ENCODE measurements at places on chromosomes 4 and X. TPM values are rescaled to one million over a fixed set of nuclear protein-coding genes. Genes with fewer than 3 reads are reported as not detected.

DNA sequence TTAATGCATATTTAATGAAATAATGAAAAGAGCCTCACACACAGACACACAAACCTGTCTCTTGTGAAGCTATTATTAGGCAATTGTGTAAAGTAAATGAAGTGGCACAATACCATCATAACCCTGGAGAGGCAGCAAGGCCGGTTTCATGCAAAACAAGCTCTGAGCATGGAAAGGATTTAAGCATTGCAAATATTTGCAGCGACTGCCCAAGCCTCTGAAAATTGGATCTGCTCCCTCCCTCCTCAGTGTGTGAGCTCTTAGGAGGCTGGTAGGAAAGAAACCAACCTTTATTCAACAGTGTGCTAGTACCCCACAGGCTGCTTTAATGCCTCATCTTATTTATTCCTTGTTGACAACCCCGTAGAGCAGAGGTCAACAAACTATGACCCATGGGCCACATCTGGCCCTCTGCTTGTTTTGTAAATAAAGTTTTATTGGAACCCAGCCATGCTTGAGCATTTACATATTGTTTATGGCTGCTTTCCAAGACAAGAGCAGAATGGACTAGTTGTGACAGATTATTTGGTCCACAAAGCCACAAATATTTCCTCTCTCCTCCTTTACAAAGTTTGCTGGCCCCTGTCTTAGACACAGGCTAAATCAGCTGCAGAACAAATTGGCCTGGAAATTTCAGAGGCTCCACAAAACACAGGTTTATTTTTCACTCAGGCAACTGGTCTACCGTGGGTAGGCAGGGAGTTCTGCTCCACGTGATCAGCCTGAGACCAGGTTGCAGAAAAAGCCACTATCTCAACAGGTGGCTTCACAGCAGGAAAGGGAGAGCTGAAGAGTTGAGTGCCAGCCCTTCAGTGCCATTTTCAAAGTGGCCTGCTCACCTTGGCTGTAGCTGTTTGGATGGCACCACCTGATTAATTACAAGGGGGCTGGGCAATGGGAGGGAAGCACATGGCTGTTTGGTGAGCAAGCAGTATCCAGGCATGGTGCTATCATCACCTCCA, 16.8 kb downstream of the RS1 start:
- DNase-seq = no peak

DNA sequence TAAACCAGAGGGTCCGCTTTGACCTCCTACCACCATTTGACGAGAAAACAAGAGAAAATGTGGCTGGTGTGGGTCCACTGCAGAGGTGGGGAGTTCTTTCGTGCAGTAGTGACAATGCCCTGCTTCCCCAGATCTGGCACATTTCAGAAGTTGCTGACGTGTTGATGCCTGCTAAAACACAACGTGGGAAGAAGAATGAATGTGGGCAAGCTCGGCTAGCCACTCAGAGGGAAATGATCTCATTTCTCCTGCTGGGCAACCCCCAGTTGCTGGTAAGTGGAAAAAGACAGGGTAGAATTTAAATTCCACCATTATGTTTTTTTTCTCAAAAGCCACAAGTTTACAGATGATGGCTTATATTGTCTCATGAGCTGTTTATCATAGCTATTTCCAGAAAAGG, 77.9 kb downstream of the LUZP4 start:
- DNase-seq = no peak

DNA sequence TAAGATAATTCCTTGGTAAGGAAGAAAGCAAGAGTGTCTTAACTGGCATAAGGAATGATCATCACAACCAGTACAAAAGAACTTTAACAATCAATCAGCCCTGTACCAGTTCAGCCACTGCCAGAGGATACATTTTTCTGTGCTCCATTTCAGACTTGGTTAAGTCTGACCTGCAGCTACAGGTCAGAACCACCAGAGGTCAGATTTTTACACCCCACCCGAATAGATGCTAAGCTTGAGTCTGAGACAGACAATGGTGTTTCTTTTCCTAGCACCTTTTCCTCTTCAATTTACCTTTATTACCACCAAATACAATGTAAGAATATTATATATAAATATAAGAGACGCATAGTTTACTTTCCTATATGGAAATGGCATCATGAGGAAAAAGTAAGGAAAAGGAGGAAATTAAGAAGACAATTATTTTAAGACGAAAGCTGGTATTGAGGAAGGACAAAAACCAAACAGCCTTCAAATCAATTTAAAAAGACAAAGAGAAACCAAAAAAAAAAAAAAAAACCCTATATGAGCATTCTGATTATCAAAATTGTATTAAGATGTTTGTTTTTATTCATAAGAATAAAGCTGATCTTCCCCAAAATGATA, 215.3 kb upstream of the TTC29 start:
- no peak for DNase-seq

GRCh38 chr4:149164282-149164681, 651.4 kb downstream of the IQCM start:
- DNase-seq = no peak

- no peak for DNase-seq
Observed at GRCh38 chrX:78665342-78665741, 6.2 kb upstream of the RTL3 start.

- no peak for DNase-seq
Observed at GRCh38 chrX:150587585-150588503, 19.4 kb downstream of the MTM1 start.

GRCh38 chr4:143207555-143207954, 22.8 kb downstream of the USP38 start:
- DNase-seq = no peak

DNA sequence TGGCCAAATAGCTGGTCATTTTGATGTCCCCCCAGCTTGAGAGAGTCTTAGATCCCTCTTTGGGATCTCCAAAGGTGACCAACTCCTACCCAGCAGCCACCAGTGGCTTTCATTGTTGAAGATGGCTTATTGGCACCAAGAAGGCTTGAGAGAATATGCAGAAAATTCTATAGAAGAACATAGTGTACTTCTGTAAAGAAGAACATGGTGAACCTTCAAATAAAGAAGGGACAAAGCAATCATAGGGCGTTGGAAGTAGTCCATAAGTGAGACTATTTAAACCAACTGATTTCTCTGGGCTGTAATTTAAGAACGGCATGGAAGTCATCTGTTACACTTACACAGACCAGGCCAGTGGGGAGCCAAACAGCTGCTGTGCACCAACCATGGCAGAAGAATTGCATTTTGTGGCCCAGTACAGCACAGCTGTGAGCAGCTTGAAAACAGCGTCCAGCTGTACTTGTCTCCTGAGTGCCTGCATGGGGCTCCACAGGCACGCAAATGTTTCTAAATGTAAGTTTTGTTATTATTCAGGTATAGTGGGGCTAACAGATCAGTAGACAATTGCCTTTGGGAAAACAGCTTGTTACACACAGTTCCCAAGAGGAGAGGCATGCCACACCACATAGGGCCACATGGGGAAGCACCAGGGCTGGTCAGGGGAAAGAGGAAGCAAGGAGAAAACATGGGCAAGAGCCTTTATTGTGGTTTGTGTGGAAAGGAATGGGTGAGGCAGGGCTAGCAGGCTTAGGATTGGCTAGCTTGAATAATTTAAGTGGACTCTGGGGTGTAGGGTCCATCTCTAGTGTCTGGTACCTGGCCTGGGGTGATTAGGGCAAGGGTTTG, 125.0 kb downstream of the ARHGAP6 start:
- DNase-seq = peak; percentile 42

DNA sequence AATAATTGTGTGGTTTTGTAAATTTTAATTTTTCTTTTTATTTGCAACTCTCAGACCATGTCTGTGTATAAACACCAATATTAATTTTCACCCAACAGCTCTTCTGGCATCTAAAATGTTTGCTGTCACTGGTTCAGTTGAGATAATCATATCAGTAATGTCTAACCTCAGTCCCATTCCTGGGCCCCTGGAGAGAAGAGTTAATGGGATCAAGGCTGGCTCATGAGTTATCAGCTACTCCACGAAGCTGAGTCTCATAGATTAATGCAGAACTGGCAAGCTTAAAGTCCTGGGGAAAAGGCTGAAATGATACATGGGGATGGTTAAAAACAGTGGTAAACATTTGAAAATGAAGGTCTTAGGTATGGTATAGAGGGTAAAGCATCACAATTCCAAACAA, 28.4 kb upstream of the TSPAN5 start:
- DNase-seq = no peak

GRCh38 chrX:1172496-1172895, 40.0 kb downstream of the CRLF2 start:
- no peak for DNase-seq

GRCh38 chr4:71290476-71290875, 48.3 kb upstream of the SLC4A4 start:
- no peak for DNase-seq

- peak; percentile 64 for DNase-seq
Observed at GRCh38 chrX:130082244-130083106, 27.8 kb downstream of the ELF4 start.

GRCh38 chr4:174674305-174674840, 152.1 kb upstream of the HPGD start:
- no peak for DNase-seq

DNA sequence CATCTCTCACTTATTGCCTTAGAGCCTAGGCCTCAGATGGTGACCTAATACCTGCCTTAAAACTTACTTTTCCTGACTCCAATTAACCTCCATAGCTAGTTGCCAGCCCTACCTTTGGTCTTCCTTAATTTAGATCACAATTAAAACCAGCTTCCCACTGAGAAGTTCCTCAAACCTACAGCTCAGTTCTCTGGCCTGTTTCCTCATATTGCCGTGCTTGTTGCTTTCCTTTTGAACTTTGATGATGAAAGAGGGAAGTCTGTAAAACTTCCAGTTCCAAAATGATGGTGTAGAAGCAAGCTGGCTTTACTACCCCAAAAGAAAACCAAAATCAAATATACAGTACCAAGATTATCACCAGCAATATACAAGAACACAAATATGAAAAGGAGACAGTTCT, 28.9 kb upstream of the CAMK2D start:
- no peak for DNase-seq

DNA sequence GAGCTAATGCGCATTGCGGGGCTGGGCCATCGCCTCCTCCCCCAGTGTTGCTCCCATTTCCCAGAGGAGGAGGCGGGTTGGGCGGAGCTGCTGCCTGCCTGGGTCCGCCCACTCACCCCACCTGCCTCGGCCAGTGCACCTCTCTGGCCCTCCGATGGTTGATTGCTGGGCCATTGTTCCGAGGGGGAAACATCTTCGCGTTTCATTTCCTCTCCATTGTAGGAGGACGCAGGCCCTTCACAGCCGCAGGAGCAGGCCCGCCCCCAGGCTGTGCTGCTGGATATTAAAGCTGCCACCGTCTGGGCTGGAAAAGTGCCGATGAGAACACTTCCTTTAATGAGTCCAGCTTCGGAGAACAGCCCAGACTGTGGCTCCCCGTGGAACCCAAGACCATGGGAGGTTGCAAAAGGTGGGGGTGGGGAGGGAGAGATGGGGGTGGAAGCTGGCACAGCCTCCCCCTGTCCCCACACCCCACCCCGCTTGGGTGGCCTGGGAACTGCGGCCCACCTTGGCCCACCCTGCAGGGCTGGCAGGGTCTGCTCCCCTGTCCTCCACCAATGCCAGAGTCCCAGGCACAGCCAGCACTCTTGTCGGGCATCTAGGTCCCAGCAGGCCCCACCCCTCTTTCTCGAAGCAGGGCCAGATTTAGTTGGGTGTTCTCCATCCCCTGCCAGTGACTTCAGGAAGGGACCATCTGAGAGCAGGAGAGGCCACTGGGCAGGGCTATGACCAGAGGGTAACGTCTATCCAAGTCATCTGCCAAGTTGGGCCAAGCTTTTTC, 96.6 kb downstream of the ADRA2C start:
- DNase-seq = peak; percentile 56

GRCh38 chr4:25092139-25092538, 61.4 kb upstream of the LGI2 start:
- DNase-seq = no peak

- no peak for DNase-seq
Observed at GRCh38 chr4:22196551-22196950, 248.0 kb upstream of the KCNIP4 start.

- no peak for DNase-seq
Observed at GRCh38 chrX:148836741-148837140, 336.3 kb downstream of the AFF2 start.

GRCh38 chr4:66704243-66704642, 841.1 kb downstream of the CENPC start:
- DNase-seq = no peak

GRCh38 chr4:20249333-20249732, 2.4 kb upstream of the SLIT2 start:
- no peak for DNase-seq

DNA sequence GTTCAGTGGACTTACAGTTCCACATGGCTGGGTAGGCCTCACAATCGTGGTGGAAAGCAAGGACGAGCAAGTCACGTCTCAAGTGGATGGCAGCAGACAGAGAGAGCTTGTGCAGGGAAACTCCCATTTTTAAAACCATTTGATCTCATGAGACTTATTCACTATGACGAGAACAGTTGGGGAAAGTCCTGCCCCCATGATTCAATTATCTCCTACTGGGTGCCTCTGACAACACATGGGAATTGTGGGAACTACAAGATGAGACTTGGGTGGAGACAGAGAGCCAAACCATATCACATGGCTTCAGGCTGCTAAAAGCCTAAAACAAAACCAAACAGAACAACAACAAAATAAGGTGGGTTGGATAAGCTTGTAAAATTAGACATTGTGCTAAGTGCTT, 194.4 kb upstream of the CPEB2 start:
- no peak for DNase-seq

GRCh38 chrX:109760922-109761250, 27.8 kb upstream of the ACSL4 start:
- DNase-seq = no peak

GRCh38 chrX:112759512-112759911, 79.8 kb upstream of the LHFPL1 start:
- no peak for DNase-seq

GRCh38 chr4:52103319-52103718, 52.2 kb downstream of the SPATA18 start:
- no peak for DNase-seq

- DNase-seq = no peak
Observed at GRCh38 chr4:85495621-85496020, 20.7 kb downstream of the ARHGAP24 start.

GRCh38 chrX:48520976-48521352, 644 bp upstream of the EBP start:
- no peak for DNase-seq

GRCh38 chr4:182252220-182252619, 9.0 kb downstream of the TENM3 start:
- no peak for DNase-seq

GRCh38 chrX:81054904-81055303, 146.8 kb downstream of the HMGN5 start:
- no peak for DNase-seq

GRCh38 chr4:110621839-110622751, 782 bp downstream of the PITX2 start:
- no peak for DNase-seq

GRCh38 chrX:1468250-1468772, 15.6 kb upstream of the ASMTL start:
- no peak for DNase-seq

Gene FAM236B
- total RNA-seq = not detected

Gene FAM114A1
- total RNA-seq = 20.3 TPM

Gene CENPE
- total RNA-seq = 0.40 TPM

Gene ADGRG4
- total RNA-seq = not detected

Gene C1QTNF7
- 1.9 TPM for total RNA-seq

Gene DCLK2
- 19.9 TPM for total RNA-seq

Gene PHKA1
- total RNA-seq = 16.8 TPM

Gene IRS4
- not detected for total RNA-seq

Gene MID1
- 7.3 TPM for total RNA-seq

Gene SCRG1
- 0.08 TPM for total RNA-seq

Gene PDGFC
- 14.9 TPM for total RNA-seq

Gene GAGE12J
- total RNA-seq = not detected

Gene SLC4A4
- total RNA-seq = 21.2 TPM

Gene RADX
- total RNA-seq = 0.97 TPM

All from Right ventricle myocardium superior (tissue), 1 donor.